ENCODE measurements at places on chromosomes 11 and 22. TPM values are rescaled to one million over a fixed set of nuclear protein-coding genes. Genes with fewer than 3 reads are reported as not detected.

DNA sequence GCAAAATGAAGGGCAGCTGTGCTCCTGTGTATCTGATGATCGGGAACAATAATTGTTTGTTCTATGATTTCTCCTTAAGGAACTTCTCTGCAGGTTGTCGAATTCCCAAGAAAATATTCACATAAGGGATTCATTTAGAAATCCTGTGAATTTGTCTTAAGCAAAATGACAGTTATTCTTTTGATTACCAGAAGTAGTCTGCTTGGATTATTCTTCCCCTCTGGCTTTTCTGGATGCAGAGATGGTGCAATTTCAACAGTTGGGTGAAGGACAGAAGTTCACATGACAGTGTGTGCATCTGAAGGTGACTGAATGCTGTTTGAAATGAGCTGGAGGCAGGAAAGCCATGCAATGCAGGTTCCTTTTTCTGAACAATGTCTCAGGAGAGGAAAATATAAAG is 137.2 kb upstream of the MTMR2 start:
- no peak for DNase-seq

The TBC1D22A gene
- 16.7 TPM for total RNA-seq

The TRIM51 gene
- total RNA-seq: not detected

The OR8D4 gene
- not detected for total RNA-seq

GRCh38 chr11:9362393-9362863 is 22.0 kb upstream of the IPO7 start:
- no peak for DNase-seq

DNA sequence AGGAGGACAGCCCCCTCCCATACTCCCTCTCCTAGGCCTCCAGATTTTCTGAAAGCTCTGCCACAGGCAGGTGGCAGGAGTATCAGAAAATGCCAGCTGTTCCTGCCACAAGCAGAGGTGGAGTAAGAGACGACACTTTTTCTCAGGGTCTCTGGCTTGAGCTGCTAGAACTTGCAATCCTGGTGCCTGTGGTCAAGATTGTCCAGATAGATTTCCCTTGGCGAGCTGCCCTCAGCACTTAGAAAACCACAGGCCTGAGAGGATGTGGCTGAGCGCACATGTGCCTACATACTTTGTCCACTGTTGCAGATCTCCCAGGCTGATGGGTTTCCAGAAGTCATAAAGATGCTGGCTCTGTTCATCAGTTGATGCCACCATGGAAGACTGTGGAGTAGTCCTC is 65.7 kb upstream of the NAV2 start:
- DNase-seq: peak; percentile 4

The IGHMBP2 gene
- total RNA-seq: 12.4 TPM

DNA sequence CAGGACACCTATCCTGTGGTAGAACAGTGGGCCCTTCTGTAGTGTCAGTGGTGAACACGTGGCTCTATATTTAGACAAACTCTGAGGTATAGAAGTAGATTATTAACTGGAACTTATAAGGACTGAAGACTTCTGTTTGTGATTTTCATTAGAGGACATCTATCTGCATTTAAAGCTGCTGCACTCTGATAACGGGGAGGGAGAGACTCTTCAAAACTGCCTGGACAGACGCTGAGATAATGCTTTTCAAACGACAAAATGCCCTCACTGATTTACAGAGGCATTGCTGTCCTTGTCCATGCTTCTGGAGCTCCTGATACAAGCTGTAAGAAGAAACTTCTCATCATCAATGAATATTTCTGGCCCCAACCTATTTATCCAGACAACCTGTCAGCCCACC is 425.2 kb downstream of the OPCML start:
- DNase-seq: no peak

The SEC14L6 gene
- under 0.01 TPM for total RNA-seq

GRCh38 chr11:104799251-104799650 is 99.0 kb downstream of the CASP12 start:
- no peak for DNase-seq

DNA sequence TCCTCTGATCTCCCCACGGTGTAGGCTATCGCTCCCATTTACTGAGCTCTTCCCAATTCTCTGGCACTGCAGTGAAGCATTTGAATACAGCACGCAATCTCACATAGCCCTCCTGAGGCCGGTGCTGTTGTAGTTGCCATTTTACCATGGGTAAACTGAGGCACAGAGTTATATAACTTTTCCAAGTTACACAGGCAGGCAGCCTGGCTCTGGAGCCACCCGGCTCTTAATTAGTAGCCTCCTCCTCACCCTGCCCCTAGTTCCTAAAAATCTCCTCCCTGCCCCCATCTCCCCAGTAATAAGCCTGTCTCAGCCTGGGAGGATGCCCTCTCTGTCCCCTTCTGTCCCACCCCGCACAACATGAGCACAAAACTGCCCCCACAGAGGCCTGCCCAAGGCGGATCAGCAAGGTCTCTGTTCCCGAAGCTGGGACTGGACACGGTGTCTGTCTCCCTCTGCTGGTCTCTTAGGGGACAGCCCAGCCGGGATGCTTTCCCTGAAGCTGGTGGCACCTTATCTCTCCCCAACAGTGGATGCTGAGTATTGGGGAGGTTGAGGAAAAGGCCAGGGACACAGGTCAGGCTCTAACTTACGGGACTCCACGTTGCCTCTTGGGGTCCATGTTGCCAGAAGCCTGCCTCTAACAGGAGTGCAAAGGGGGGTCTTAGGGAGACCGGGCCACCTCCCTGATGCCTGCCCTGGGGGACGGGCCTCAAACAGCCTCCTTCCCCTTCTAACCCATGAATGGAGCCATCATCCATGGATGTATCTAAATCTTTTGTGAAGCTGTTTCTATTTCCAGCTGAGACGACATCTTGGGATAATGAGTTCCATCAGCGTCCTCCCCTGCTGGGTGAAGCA is 9.1 kb upstream of the CLCF1 start:
- no peak for DNase-seq

Measured in hematopoietic multipotent progenitor cell (in vitro differentiated cells).